NT2/D1 (cell line): ENCODE measurements at places on chromosomes 3 and 15.
A peak's percentile ranks its signal among the peaks of the same experiment; 100 is the strongest.

DNA sequence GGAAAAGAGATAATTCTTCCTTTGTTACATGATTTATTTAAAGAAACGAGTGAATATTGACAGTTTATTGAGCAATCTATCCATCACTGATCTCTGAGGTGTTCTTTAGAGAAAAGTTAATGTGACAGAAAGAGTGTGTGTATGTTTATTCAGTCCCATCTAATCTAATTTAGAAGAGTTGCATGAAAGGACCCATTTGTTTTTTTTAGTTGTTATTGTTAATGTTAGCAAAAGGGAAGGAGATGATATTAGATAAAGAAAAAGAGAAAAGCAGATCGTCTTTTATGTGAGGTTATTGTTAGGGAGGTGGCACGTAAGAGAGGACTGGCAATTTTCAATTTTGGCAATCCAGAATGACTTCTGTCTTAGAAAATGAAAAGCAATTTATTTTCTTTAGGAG, 46.5 kb downstream of the NMD3 start:
- DNase-seq = no peak

- no peak for DNase-seq
Measured at GRCh38 chr3:157463816-157464215, 27.2 kb downstream of the PTX3 start.

DNA sequence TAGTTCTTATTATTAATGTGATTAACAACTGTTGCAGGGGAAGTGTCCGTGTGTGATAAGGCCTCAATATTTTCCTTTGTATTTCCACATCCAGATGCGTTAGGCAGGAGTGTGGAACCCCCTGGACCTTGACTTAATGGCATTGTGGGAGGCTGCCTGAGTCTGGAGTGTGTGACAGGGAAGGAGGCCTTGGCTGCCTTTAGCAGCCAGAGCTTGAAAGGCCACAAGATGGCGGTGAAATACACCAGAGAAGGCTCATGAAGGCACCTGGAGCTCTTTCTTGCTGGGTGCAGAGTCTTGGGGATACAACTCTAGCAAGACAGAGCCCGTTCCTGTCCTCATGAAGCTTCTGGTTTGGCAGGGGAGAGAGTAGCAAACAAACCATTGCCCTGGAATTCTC, 36.9 kb downstream of the POLR2M start:
- no peak for DNase-seq

DNA sequence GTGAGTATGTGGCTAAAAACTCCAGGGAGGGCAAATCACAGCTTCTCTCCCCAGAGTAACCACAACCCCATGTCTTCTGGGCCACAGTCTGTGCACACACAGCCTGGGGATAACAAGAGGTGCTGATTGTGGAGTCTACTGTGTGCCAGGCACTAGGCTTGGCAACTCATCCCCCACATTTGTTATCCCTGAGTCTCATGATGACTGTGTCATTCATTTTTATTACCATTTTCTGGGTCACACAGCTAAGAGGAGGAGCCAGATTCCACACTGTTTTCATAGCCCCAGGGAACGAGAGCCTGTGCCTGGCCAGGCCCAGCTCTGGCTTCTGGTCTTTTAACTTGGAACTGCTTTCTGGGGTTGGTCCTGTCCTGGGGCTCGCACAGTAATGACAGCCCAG, 34.5 kb downstream of the ESYT3 start:
- DNase-seq = no peak

DNA sequence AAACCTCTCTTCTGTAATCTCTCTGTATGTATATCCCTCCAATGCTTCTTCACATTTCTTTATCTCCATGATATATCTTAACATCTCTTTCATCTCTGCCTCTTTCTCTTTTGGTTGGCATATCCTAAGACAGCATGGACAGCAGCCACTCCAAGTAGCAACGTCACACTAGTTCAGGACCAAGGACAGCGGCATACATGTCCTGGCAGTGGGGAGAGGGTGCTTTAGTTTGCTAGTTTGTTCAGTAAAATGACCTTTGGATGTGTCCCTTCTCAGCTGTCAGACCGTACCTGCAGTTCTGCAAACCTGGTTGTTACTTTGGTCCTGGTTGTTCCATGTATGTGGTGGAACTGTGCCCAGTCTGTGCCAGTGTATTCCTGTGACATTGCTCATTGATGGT, 225.6 kb upstream of the ROPN1 start:
- DNase-seq = peak; percentile 68

DNA sequence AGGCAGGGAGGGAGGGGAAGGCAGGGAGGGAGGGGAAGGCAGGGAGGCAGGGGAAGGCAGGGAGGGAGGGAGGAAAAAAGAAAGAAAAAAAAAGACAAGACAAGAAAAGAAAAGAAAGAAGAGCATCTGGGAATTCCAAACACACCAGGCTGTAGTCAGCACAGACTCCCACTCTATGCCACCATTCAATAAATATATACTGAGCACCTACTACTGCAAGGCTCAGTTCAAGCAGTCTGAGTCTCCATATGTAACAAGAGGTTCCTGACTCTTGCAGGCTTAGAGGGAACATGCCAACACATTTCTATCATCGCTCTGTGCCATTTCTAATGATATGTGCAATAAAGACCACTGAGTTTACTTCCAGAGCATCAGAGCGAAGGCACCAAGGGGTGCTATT, 47.7 kb downstream of the ANXA2 start:
- DNase-seq = no peak

- DNase-seq = no peak
Measured at GRCh38 chr15:57537072-57537471, 54.6 kb upstream of the MYZAP start.

- DNase-seq = peak; percentile 61
Measured at GRCh38 chr3:163722405-163722804, 1355.9 kb downstream of the SI start.

DNA sequence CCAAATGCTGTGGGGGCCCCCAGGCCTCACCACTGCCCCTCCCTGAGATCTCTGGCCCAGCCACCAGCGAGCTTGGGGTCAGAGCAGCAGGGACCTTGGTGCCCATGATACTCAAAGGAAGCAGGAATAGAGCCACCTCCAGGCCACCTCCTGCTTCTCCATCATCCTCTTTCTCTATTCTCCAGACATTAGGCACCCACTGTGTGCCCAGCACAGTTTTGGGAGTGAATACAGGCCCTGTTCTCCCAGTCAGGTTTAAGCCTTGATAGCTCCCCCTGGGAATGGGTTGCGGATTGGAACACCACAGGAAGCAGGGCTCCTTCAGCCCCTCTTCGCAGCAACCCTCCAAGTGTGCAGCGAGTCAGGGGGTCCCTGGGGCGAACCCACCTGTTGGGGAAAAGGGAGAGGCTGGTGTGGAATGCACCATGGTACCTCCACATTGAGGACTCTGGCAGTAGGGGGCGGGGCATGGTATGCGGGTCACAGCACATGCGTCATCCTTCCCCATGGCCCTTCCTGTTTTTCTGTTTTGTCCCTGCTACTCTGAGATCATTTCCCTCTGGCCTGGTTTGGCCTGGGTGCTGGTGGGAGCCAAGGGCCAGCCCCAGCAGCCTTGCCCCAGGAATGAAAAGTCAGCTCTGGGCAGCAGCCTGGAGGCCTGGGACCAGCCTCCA, 14.2 kb upstream of the SEMA3B start:
- DNase-seq = no peak

DNA sequence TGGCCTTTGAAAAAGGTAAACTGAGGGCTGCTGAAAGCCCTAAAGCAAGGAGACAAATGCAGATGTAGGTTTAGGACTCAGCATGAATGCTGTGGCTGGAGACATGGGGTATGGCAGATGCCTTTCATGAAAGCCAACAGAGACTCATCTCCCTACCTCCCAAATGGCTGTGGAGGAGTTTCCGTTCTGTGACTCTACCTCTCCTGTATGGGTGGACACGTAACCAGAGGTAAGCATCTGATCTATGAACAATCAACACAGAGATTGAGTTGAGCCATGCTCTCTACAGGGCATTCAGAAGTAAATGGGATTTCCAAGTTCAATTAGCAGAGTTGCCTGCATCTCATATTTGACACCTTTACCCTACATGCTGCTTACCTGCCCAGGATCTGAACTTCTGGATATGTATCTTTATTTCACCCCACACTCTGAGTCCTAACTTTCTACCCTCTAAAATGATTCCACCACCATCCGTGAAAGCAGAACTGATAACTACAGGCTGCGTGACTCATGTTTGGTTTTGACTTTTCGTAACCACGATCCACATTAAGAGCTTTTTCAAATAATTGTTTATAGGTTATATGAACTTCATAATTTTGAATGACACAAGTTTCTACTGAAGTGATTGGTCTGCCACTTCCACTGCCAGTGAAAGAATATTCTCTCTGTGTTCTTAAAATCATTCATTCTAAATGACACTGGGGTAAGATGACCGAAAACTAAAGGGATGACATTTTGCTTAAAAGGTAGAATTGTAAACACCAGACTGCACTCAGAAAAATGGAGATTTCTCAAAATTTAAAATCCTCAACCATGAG, 1058.7 kb downstream of the FHIT start:
- no peak for DNase-seq

DNA sequence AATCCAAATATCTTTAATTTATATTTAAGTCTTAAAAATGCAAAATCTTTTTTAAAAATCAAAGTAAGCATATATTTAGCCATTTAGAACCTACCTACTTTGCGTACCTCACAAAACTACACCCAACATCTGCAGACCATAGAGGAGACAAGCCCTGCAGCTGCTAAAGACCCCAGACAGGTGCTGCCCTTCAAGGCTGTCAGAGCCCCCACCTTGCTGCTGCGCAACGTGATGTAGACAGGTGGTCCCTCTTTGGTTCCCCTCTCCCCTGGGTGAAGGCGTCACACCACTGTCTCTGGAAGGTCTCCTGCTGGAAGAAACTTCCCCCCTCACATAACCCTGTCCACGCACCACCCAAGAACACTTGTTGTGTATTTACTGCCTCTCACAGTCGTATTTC, 204.5 kb downstream of the ARRDC4 start:
- DNase-seq = no peak

DNA sequence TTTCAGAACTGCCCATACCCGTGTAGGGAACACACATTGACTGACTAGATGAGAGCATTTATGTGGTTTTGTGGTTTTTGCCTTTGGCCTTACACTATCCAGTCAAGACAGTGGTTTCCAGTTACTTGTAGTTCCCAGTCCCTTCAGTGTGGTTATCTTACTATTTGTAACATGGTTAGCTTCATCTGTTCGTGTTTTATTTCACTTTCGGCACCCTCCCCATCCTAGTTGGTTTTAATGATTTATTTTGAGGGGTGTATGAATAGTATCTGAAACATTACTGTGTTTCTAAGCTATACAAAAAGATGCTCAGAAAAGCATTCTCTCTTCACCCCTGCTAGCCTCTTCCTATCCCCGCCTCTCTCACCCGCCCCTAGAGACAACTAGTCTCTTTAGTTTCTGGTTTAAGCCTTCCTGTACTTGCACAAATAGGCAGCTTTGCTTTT, 14.1 kb downstream of the LYSMD4 start:
- DNase-seq = no peak

GRCh38 chr15:66862111-66862939, 160.3 kb downstream of the SMAD6 start:
- DNase-seq = no peak

- no peak for DNase-seq
Measured at GRCh38 chr3:66838704-66839103, 159.4 kb upstream of the KBTBD8 start.

DNA sequence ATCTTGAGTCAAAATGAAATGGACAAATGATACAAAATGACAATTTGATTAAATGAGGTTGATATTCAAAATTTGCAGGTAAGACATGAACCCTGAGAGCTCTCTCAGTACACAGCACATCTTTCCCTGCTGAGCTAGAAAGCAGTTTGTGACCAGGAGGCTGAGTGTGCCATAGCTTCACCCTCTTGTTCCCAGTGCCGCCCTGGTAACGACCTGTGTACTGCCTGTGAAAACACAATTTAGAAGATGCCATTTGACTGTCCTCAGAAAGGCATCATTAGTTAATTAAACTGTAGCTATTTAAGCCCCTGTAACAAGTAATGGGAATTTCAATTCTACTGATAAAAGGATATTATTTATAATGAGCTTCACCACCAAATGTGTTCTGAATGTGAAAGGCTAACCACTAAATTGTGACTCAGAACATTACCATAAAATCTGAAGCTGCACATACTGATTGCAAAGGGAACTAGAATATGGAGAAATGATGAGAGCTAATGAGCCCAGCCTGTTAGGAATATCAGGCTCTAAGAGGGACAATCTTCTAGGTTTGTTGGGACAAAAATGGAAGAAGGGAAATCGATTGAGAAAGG, 212.9 kb upstream of the ARPP21 start:
- no peak for DNase-seq

- DNase-seq = no peak
Measured at GRCh38 chr3:149417174-149417573, 39.7 kb upstream of the TM4SF1 start.

DNA sequence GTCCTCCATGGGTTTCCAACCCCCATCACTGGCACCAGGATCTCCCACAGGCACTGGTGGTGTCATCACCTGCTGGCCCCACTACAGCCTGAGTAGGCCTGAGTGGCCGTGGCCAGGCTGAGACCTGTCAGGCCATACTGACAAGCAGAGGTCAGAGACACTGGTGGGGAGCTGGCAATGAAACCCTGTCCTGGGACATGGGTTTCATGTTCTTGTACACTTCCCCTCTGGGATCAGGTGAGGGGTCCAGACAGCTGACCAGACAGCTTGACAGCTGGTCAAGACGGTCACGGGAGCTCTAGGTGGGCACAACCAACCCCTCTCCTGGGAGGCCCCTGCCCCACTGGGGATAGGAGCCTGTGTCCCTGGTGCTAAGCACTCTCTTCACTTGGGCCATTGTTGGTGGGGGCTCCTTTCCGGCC, 13.1 kb downstream of the ZBTB47 start:
- no peak for DNase-seq

DNA sequence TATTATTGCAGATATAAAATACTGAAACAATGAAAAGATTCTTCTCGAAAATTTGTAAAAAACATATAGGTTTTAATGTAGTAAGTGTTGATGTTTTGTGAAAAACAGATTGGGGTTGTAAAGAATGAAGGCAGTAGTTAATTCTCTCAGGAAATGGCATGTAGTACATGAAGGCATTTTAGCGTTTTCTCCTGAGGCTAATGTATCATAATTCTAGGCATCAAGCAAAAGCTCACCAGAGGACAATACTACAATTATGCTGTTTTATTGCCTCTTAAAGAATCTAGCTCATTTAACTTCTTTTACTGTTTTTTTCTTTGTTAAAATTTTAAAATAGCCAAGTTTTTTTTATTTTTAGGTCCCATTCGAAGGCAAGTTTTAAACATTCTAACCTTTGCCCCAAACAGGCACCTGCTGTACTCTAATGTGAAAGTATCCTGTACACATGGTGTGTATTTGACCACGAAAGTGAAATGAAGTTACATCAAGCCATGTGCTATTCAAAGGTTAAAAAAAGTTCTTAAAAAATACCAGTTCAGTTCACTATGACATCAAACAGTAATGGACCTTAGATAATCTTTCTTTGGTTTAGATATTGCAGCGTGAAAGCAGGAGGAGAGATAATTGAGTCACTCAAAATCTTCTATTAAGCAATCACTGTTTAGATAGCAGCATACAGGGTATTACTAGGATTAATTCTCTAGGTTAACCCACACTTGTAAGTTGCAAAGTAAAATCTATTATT, 163.6 kb downstream of the ECT2 start:
- no peak for DNase-seq
